Activated CD8-positive, alpha-beta memory T cell treated with anti-CD3 and anti-CD28 coated beads, Interleukin-2, amount 10 ng/mL, durations not matched to agents 7 days and 5 days (primary cell): ENCODE measurements at places on chromosomes 7 and 10. TPM values are rescaled to one million over a fixed set of nuclear protein-coding genes. Genes with fewer than 3 reads are reported as not detected.
A peak's percentile ranks its signal among the peaks of the same experiment; 100 is the strongest.

Gene CEP55
- 79.3 TPM for total RNA-seq

Gene SSC4D
- 0.23 TPM for total RNA-seq

Gene SSMEM1
- not detected for total RNA-seq

Gene SLC39A12
- total RNA-seq: not detected

Gene SPAM1
- not detected for total RNA-seq

Gene PPP1R17
- not detected for total RNA-seq

DNA sequence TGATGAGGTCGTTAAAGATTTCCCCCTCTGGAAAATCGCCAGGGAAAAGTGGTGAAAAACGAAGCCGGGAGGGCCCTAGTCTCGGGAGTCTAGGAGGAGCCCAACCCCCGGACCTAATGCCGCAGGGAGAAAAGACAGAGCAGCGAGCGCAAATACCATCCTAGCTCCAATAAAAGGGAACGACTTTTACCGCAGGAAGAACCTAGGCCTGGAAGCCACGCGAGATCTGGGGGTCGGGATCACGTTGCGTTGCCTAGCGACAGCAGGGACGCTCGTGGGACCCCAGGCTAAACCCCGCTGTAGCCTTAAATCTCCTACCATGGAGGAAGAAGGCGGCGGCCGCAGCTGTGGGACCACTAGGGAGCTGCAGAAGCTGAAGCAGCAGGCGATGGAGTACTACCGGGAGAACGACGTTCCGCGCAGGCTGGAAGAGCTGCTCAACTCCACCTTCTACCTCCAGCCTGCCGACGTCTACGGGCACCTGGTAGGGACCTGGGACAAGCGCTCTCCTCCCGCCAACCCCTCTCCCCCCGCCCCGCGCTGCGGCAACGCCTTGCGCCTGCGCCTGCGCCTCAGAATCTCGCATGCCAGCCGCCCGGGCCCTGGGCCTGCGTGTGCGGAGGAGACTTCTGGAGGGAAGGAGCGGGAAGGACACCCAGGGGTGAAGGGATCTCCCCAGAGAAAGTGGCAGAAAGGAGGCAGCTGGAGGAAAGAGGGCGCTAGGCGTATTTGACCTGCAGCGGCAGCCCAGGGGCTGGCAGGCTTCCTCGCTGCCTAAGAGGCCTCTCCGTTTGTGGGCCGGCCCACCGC, at the start of gene ENO4:
TSS of gene ENO4 (plus strand) at position 252 of the 810 bp plus-strand sequence. CDS start at position 320, 68 bp downstream.
- H3K4me3 ChIP-seq: no peak within 1 kb of the TSS
- no peaks in the 10 kb centered on the region for H3K36me3 ChIP-seq
- DNase-seq: no peak
- no peaks in the 10 kb centered on the region for H3K4me1 ChIP-seq

DNA sequence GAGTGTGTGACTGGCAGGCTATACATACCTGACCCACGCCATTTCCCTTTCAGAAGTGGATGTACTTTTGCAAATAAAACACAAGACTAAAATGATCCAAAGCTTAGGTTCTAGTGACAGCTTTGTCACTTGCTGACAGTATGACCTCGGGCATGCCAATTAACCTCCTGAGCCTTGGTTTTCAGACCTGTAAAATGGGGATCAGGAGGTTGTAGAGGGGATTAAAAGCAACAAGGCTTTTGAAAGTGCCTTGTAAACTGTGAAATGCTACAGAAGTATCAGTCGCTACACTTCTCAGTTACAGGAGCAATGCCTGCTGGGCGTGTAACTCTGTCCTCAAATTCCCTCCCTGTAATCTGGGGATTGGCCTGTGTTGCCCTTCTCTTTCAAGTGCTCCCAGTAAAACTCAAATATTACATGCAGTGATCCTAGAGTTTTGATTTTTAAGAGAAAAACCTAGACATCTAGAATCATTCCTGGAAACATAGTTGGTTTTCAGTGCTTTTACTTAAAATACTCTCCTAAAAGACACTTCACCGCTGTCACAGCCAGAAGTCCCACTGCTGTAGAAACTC, 8.8 kb upstream of the GRB10 start:
- peaks cover 71% of the 10 kb centered on the region for H3K27me3 ChIP-seq
- H3K36me3 ChIP-seq: no peaks in the 10 kb centered on the region
- DNase-seq: no peak
- peaks cover 4% of the 10 kb centered on the region for H3K4me1 ChIP-seq

- H3K4me1 ChIP-seq: peaks cover 51% of the 10 kb centered on the region
- H3K27ac ChIP-seq: peak overlapping the region; percentile 69
- H3K27me3 ChIP-seq: peaks cover 9% of the 10 kb centered on the region
- no peaks in the 10 kb centered on the region for H3K36me3 ChIP-seq
- H3K4me3 ChIP-seq: no peak overlapping the region
Measured at GRCh38 chr7:43569424-43569823, 13.5 kb upstream of the STK17A start.

DNA sequence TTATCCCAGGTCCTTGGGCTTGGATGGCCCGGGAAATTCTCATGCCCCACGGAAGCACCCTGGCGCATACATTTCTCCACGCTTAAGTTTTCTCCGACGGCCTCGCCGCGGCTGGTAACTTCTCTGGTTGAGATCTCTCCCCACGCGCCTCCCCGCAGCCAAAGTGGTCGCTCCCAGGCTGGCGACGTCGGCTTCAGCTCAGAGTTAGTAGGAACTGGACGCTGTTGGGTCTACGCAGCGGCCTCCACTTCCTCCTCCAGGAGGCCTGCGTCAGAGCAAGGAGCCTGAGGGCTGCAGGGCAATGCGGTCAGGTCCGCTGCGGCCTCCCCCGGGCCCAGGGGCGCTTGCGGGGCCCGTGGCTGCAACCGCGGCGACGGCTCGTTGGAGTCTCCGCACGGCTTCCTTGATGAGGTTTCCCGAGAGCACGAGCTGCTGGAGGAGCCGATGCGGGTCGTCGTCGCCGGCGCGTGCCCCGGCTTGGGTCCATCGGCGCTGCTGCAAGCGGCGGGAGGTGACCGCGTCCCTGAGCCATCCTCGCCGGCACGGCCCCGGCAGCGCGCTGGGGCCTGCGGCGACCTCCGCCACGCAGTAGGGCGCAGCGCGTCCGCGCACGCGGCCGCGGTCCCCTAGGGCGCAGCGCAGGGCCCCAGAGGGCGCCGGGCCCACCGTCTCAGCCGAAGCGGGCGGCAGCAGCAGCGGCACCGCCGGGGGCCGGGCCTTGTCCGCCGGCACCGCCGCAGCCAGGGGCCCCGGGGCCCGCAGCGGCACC, 744 bp downstream of the FRAT2 start:
- peak; percentile 63 for DNase-seq
- H3K27me3 ChIP-seq: peaks cover 23% of the 10 kb centered on the region
- H3K27ac ChIP-seq: peak overlapping the region; percentile 82

GRCh38 chr7:31146538-31146937, 94.4 kb downstream of the ADCYAP1R1 start:
- H3K4me1 ChIP-seq: no peaks in the 10 kb centered on the region
- no peak overlapping the region for H3K4me3 ChIP-seq
- H3K36me3 ChIP-seq: no peaks in the 10 kb centered on the region
- H3K27me3 ChIP-seq: peaks cover 9% of the 10 kb centered on the region
- no peak for DNase-seq

DNA sequence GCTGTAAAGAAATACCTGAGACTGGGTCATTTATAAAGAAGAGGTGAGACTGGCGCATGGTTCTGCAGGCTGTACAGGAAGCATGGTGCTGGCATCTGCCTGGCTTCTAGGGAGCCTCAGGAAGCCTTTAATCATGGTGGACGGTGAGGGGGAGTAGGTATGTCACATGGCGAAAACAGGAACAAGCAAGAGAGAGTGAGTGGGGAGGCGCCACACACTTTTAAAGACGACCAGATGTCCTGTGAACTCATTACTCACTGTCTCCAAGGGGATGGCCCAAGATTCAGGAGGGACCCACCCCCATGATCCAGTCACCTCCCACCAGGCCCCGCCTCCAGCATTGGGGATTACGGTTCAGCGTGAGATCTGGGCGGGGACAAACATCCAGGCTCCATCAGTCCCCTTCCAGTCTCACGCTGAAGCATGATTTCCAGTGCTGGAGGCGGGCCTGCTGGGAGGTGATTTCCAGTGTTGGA, 3.2 kb downstream of the ZNF316 start:
- peaks cover 27% of the 10 kb centered on the region for H3K4me1 ChIP-seq
- H3K36me3 ChIP-seq: peaks cover 52% of the 10 kb centered on the region
- H3K4me3 ChIP-seq: no peak overlapping the region
- H3K27ac ChIP-seq: no peak overlapping the region

DNA sequence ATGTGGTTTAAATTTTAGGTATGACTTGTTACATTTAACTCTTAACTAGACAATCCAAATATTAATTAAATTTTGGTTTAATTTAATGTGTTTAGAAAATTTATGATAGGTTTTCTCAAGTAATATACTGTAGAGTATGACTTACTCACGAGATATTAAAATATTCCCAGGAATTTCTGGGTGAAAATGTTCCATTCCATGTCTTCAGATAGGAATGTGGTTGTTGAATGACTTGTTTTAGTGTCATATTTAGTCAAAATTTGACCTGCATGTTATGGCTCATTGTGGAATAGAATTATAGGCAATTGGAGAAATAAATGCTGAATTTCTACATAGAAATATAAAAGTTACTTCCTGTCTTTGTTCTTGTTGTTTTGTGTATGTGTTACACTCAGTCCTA, 46.7 kb downstream of the SHOC2 start:
- H3K27me3 ChIP-seq: no peaks in the 10 kb centered on the region
- H3K4me1 ChIP-seq: peaks cover 13% of the 10 kb centered on the region
- no peak overlapping the region for H3K4me3 ChIP-seq
- DNase-seq: no peak

GRCh38 chr10:4241724-4242345, 456.8 kb upstream of the KLF6 start:
- H3K27me3 ChIP-seq: no peaks in the 10 kb centered on the region
- DNase-seq: no peak
- H3K4me3 ChIP-seq: no peak overlapping the region

DNA sequence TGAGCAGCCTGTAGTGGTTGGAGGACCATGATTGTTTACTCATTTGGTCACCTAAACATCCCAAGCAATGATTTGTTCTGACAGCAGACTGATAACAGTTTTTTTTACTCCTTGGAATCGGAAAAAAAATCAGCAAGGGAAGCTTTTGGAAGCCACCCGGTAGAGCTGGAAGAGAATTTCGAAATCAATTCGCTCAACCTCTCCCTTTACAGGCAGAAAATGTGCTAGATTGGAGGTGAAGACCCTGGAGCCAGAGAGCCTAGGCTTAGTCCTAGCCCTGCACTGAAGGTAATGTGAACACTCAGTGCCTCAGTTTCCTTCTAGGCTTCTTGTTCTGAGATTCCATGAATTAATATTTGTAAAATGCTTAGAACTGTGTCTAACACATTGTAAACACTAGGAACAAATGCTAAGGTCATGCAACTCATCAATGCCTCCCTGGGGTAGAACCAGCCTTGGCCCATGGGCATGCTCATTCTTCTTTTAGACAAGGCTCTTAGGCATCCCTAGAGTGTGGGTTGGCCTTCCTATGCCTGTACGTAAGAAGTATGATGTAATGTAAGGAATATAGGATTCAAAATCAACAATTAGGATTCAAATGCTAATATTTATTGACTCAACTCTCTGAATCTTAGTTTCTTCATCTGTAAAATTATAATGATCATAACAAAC, 52.7 kb downstream of the MET start:
- H3K27me3 ChIP-seq: peaks cover 4% of the 10 kb centered on the region
- H3K36me3 ChIP-seq: no peaks in the 10 kb centered on the region
- H3K4me3 ChIP-seq: no peak overlapping the region
- H3K27ac ChIP-seq: no peak overlapping the region
- no peaks in the 10 kb centered on the region for H3K4me1 ChIP-seq

- no peak overlapping the region for H3K4me3 ChIP-seq
- peaks cover 70% of the 10 kb centered on the region for H3K36me3 ChIP-seq
- no peak overlapping the region for H3K27ac ChIP-seq
- peaks cover 37% of the 10 kb centered on the region for H3K4me1 ChIP-seq
- no peaks in the 10 kb centered on the region for H3K27me3 ChIP-seq
Measured at GRCh38 chr10:48332166-48332870, 25.8 kb downstream of the MAPK8 start.

DNA sequence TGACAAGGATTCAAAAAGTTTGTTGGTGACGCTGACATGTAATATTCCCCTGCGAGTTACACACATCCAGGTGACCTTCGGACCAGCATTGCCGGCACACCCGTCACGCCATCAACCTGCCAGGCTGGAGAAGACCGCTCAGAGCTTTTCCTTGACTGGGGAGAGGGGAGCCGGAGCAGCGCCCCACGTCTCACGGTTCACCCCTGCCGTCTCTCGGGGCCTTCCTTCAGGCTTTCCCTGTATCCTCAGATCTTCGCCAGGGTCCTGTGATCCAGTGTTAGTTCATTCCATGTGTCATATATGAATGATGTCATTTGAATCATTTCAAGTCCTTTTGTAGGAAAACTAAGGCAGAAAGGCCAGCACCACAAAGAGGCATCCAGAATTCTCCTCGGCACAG, 127.8 kb downstream of the MGMT start:
- H3K36me3 ChIP-seq: peaks cover 5% of the 10 kb centered on the region
- H3K27me3 ChIP-seq: no peaks in the 10 kb centered on the region
- no peak overlapping the region for H3K4me3 ChIP-seq
- no peak for DNase-seq
- no peaks in the 10 kb centered on the region for H3K4me1 ChIP-seq

DNA sequence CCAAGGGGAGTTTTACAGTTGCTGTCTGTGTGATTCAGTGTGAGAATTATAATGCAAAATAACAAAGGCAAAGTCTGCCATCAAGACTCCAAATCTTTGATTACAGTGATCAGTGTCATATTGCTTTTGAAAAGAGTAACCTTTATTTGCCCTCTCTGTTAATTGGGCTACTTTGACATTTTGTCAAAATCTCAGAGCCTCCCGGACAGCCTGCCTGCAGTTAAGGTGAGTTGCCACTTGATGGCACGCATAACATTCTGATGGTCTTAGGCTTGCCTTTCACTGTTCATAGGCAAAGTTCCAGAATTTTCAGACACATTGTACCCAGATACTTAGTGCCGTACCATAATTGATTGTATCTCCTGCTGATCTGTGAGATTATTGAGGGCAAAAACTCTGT, 253.5 kb downstream of the ABCA13 start:
- no peak overlapping the region for H3K27ac ChIP-seq
- H3K4me3 ChIP-seq: no peak overlapping the region
- H3K27me3 ChIP-seq: no peaks in the 10 kb centered on the region
- H3K36me3 ChIP-seq: no peaks in the 10 kb centered on the region
- H3K4me1 ChIP-seq: no peaks in the 10 kb centered on the region
- DNase-seq: no peak

DNA sequence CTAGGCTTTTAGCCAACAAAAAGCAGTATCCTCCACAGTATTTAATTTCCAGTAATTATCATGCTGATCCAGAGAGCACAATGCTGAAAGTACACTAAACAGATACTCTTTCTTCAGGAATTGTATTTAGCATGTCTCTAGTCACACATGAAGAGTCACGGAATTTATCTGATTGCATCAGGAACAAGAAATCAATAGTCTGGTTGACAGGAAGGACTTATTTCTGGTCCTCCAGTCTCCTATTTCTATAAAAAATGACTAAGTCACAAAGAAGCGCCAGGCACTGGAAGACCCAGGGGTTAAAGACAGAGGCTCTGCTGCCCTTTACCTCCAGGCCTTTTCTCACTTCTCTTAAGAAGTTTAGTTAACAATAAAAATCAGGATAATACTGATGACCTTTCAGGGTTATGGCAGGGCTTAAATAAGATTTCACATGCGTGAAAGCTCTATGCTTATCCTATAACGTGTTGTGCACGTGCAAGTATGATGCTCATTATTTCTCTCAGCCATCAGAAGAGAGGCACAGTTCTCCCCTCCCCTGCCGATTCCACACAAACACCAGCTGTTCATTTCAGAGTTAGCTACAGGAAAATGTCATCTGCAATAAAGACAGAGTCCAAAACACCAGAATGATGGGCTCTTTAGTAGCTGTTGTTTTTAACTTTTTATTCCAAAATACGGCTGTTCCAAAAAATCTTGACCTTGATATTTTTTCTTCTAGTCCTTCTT, 36.9 kb downstream of the SLC26A4 start:
- H3K36me3 ChIP-seq: peaks cover 45% of the 10 kb centered on the region
- no peaks in the 10 kb centered on the region for H3K4me1 ChIP-seq
- no peak overlapping the region for H3K27ac ChIP-seq
